Stromal cell of bone marrow (primary cell): ENCODE measurements at places on chromosomes 13 and 19.
A peak's percentile ranks its signal among the peaks of the same experiment; 100 is the strongest.

DNA sequence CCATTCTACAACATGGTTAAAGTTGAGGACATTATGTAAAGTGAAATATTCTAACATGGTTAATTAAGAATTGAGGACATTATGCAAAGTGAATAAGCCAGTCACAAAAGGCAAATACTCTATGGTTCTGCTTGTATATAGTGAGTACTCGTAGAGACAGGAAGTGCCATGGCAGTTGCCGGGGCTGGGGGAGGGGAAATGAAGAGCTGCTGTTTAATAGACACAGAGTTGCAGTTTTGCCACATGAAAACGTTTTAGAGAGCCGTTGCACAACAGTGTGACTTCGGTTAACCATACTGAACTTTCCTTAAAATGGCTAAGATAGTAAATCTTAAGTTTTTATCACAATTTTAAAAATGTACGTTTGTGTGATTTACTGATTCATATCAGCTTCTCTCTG is 176.9 kb downstream of the SHISA2 start:
- no peak for DNase-seq

DNA sequence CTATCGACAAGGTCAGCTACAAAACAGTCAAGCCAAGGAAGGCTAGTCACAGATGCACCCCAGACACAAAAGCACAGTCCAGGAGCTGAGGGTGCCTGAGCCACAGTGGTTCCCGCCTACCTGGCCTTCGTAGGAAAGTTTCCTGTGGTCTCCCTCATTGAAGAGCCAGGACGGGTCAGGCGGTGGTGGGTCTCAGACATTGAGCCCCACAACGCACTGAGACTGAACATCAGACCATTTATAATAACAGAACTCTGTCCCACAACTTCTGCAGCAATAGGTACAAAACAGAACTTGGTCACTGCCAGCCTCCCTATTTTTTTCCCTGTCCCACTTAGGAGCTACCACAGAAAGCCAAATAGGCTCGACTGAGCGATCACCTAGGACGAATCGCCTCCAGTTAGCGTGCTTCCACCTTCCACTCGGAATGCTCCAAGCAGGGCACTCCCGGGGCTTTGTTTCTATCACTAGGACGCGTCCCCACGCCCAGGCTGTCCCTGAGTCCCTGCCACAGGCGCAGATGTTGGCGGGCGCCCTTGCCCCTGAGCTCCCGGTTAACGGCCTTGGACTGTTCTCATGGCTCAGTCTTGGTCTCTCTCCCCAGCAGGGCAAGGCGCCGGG is 640 bp upstream of the ZNF544 start:
- peak; percentile 0 for DNase-seq

DNA sequence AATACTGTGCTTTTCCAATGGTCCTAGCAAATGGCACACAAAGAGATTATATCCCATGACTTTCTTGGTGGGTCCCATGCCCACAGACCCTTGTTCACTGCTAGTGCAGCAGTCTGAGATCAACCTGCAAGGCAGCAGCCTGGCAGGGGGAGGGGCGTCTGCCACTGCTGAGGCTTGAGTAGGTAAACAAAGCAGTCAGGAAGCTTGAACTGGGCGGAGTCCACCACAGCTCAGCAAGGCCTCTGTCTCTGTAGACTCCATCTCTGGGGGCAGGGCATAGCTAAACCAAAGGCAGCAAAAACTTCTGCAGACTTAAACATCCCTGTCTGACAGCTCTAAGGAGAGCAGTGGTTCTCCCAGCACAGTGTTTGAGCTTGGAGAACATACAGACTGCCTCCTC is 82.9 kb downstream of the ZNF737 start:
- no peak for DNase-seq

DNA sequence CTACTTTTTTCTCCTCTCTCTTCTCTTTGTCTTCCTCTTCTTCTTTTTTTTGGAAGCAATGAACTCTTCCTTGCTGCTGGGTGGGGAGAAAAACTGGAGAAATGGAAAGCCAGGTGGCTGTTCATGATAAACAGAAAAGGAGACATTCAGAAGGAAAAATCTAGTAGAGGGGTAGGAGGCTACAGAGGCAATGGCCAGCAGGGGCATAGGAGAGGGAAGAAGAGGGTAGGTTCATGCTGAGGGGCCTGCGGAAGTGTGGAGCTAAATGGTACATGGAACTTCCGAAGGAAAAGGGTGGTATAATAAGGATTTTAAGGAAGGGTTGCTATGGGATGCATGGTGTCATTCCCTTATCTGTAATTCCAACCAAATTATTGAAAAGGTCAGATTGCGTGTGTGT is 17.5 kb upstream of the HS6ST3 start:
- no peak for DNase-seq

- no peak for DNase-seq
Measured at GRCh38 chr13:94387047-94387446, 92.4 kb downstream of the DCT start.

DNA sequence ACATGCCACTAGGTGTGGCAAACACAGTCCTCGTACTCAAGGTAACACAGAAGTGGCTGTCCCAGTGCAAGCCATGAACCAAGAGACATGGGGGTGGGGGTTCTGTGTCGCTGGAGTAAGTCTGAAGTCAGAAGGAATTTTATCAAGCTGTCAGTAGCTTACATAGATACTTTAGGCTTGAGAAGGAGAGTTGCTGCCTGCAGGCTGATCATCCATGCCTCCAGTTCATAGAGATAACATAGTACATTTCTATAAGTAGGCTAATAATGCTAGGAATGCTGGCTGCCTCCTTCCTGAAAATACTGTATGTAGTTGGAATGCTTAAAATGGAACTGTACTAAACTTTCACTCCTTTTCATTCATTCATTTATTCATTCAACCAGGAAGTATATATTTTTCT is 70.1 kb downstream of the CAB39L start:
- DNase-seq: no peak

GRCh38 chr19:54670576-54671357 is 8.0 kb downstream of the LILRB4 start:
- no peak for DNase-seq

GRCh38 chr13:38647312-38647711 is 39.6 kb upstream of the FREM2 start:
- no peak for DNase-seq

GRCh38 chr13:35785576-35786303 is 309.3 kb upstream of the MAB21L1 start:
- DNase-seq: no peak

DNA sequence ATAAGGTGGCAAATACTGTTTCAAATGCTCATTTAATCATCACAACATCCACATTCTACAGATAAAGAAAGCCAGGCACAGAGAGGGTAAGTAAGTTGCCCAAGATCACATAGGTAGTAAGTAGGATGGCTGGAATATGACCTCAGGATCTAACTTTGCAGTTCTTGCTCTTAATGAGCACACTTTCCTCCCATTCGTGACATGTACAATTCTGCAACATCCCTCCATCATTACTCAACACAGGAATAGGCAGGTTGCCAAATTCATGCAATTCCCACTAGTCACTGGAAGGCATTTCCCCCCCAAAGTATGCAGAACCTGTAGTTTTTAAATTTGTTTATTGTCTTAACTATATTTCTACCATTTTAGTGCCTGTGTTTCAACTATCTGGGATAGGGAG is 109.2 kb downstream of the OLFM4 start:
- DNase-seq: peak; percentile 49

DNA sequence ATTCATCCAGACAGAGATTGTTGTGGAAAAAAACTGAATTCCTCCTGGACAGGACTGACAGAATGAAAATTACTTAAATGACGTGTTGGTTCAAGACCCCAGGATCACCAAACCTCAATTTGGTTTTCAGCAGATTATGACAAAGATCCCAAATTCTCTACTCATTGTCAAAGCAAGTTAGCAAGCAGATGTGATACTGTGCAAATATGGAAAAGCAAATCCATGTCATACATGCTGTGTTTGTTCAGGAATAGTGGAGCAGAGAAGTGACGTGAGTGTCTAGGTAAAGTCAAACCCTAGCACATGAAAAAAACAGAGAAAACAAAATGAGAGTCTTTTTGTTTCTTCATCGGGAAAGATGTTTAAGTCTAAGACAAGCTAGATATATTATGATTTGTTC is 169.2 kb upstream of the NBEA start:
- no peak for DNase-seq

- no peak for DNase-seq
Measured at GRCh38 chr19:8705742-8706141, 7.1 kb upstream of the ACTL9 start.

DNA sequence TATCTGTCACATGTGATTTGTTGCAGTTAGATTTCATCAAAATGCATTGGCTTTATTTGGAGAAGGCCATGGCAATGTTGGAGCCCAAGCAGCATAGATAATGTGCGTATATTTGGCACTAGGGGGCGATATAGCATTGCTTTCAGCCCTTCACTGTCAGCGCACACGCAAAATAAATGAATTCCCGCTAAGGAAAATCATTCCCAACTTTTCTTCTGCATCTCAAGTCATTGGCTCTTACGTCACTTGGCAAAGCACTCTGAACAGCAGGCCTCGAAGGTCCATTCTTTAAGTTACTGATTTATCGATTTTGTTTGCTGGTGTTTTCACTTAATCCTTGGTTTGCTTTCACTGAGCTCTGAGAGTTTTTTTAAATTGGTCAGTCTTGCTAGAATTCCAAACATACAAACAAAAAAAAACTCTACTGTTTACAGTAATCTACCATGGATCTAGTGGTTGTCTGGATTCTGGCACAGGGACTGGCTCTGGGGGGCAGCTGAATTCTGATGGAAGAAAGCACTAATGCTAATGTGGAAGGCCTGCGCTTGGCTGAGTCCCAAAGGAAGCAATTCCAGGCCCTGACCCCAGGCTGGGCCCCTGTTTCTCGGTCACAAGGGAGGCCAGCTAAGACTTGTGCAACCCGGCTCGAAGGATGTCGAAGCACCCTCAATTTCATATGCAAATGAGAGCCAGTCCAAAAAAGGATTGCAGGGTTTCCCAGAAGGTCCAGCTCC is 97.7 kb upstream of the IPO5 start:
- DNase-seq: peak; percentile 83

- no peak for DNase-seq
Measured at GRCh38 chr13:81395368-81395767, 1054.4 kb upstream of the SPRY2 start.

GRCh38 chr13:31236211-31236786 is 36.5 kb downstream of the B3GLCT start:
- DNase-seq: peak; percentile 37

DNA sequence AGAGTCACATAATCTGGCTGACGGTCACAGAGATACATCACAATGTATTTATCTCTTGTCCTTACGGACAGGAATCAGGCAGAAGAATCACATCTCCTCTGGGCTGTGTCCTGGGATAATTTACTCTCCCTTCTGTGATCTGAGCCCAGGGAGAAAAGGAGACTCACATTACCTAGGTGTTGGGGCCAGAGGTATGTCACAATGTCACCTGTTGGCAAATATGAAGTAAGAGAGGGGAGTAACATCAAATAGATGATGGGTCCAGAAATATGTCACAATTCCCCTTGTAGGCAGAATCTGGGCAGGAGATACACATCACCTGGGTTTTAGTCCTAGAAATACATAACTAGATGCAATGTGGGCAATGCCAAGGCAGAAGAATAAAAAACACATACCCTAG is 67.2 kb downstream of the ZNF726 start:
- no peak for DNase-seq

DNA sequence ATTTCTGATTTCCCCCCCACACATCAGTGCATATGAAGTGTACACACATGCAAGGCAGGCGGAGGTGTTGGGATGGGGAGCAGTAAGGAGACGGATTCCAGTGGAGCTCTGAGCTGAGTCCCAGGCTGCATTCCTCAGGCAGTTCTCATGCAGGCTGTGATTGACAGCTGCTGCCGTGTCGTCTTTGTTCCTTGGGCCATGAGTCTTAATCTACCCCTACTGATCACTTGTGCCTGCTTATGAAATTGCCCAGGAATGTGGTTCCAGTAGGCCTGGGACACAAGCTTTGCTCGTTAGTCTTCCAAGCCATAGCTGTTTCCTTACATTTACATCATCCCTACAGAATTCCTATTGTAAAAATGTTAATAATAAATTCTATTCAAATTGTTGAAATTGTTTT is 1241.9 kb downstream of the UQCRFS1 start:
- DNase-seq: no peak

DNA sequence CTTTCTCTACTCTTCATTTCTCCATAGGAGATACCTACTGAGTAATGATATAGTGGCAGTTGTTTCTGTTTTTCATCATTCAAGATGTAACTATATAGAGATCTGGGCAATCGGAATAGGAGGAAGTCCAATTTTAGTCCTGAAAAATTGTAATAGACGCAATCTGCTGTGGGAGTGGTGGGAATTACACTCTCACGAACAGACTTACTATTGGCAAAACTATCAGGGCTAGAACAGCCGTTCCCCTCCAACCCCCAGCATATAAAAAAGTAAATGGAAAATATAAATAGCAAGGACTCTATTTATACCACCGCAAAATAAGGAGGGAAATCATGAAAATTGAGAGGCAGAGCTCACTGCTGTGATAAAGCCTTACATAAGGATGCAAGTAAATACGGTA is 330.1 kb downstream of the FGF14 start:
- no peak for DNase-seq

DNA sequence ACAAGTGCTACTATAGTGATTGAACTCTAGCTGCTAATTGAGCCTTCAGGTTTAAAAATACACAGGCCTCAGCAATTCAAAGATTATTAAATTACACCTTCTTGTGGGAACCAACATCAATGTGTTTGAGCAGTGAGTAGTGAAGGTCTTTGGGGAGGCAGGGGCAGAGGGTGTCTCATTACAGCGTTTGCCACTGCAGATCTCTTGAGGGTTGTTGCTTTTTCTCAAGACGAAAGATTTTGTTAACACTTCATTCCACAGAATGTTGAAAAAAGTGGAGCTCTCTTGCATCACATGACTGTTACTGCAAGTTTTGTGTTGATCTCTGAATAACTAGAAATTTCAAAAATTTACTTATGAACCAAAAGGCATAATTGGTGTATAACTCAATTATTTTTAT is 253.6 kb downstream of the ATP8A2 start:
- DNase-seq: no peak

DNA sequence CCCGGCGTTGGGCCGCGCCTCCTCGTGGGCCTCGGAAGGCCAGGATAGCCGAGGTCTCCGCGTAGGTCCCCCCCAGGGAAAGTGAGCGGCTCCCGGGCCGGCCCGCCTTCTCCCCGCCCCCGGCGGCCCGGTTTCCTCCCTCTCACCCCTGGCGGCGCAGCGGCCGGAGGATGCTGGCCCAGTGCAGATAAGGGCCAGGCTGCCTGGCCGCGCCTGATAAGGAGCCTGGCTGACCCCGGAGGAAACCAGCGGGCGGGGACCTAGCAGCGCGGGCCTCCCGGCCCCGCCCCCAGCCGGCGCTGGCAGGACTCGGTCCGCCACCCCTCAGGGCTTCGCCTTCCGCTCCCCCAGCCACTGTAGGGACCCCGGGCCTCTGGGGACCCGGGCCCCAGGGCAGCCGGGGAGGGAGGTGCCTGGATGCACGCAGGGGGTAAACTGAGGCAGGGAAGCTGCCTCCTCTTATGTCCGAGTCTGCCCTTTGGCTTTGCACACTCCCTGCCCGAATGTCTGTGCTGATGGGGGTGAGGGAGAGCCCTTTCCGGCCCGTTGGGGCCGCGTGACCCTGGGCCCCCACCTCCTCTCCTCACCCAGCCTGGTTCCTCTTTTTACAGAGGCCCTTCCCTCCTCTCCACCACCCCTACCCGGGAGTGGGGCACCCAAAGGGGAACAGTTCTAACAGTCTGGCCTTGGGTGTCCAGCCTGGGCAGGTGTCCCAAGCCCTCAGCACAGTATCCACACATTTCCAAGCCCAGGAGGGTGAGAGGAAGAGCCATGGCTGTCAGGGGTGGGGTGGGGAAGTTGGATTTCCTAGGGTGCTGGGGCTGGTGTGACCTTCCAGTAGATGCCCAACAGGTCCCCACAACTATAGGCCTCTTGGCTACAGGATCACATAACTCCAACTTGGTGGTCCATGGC is at the start of gene LYL1:
Gene LYL1, minus strand, starts transcription at position 193 of the 915 bp plus-strand sequence. CDS start 1,687 bp downstream, outside the sequence.
- no peak for DNase-seq
